Tibial nerve (tissue), 4 donors: ENCODE measurements at places on chromosomes 1 and 21. TPM values are rescaled to one million over a fixed set of nuclear protein-coding genes. Genes with fewer than 3 reads are reported as not detected.

DNA sequence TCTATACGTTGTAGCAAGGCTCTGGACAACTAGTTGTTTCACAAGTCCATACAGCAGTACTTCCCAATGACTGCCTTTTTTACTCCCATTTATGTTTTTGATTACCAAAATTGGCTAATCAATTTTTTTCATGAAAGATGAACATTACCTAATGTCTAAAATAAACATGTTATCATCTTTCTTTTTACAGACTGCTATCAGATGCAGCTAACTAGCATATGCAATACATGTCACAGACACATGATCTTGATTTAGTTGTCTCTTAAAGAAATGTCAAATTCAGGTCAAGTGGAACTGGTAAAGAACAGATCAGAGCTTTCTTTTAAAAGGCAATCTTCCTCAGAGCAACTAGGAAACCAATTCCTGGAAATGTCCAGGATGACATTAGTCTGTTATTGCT lies 630 bp upstream of the DBT start:
- DNase-seq, result no peak

DNA sequence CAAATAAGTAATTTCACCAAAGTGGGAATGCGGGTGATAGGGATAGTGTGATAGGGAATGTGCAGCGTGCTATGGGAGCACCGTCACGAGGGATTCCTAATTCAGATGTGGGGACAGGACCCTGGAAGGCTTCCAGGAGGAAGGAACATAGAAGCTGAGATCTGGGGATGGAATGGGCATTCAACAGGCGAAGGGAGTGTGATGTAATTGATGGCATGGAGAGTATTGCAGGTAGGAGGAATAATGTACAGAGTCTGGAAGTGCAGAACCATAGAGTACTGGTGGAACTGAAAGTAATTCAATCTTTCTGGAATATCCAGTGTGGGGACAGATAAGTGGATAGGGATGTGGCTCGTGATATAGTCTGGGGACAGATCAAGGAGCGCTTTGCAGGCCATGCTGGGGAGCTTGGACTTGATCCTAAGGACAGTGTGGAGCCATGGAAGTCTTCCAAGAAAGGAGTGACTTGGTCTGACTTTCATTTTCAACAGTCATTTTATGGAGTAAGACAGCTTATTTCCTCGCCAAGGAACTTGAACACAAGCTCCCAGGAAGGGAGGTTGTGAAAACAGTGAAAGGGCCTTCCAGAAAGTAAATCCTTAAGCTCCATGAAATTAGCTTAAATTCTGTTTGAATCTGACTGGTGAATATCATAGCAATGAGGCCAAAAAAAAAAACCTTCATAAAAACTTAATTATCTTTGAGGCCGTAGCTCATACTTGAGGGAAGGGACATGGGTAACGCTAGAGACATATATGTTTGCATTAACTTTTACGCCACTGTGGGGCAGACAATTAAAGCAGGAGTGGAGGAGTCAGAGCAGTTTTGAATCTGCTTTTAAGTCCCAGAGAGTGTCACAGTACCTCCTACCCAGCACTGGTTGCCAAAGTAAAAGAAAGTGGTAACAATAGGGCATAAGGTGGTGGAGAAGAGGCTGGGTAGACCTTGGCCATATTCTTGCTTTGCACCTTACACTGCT lies 55.8 kb downstream of the ROR1 start:
- no peak for DNase-seq

DNA sequence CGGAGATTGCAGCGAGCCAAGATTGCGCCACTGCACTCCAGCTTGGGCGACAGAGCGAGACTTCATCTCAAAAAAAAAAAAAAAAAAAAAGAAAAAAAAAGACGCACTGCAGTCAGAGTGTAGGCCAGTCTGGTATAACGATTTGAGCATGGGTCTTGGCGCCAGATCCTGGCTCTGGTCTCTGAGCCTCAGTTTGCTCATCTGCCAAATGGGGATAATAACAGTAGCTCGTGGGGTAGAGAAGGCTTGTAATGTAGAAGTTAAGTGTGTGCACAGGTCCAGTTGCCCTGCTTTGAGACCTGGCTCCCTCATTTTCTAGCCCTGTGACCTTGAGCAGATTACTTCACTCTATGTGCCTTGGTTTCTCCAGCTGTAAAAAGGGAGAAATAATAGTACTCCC lies 26.3 kb upstream of the GRHL3 start:
- no peak for DNase-seq

DNA sequence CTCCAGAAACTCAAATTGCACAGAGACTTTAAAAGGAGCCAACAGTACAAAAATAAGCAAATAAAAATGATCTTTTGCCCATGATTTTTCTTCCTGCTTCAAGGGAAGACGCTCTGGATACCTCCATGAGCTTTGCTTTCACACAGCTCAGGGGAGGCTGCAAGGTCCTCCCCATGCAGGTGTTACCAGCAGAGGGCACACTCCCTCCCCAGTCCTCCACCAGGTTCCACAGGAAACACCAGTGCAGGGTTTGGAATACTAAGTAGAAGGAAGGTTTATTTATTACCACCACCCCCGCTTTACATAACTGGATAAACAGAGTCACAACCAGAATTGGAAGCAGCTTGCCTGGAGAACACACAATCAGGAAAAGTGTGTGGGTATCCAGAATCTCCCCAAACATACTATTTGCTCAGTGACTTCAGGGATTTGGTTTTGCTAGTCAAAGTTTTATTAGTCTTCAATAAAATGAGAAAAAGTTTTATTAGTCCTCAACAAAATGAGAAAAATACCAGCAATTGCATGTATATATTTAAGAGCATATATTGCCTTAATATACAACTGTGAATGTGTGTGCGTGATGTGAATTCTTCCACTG lies 37.3 kb downstream of the HSD3B1 start:
- no peak for DNase-seq

- no peak for DNase-seq
Measured at GRCh38 chr1:162397039-162397448, 14.9 kb downstream of the SH2D1B start.

DNA sequence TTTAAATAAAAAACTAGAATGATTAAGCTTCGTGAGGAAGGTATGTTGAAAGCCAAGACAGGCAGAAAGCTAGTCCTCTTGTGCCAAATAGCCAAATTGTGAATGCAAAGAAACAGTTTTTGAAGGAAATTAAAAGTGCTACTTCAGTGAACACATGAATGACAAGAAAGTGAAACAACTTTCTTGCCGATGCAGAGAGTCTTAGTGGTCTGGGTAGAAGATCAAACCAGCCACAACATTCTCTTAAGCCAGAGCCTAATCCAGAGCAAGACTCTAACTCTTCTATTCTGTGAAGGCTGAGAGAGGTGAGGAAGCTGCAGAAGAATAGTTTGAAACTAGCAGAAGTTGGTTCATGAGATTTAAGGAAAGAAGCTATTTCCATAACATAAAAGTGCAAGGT lies 63.2 kb downstream of the TTC3 start:
- DNase-seq, result no peak

DNA sequence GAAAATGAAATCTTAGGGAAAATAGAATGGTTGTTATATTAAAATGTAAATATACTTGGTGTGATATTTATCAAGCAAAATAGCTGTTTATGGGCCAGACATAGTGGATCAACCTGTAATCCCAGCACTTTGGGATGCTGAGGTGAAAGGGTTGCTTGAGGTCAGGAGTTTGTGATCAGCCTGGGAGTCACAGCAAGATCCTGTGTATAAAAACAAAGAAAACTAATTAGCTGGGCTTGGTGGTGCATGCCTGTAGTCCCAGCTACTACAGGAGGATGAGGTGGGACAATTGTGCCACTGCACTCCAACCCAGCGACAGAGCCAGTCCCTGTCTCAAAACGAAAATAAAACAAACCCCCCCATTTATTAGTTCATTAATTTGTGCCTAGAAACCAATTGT lies 21.6 kb upstream of the CFHR1 start:
- DNase-seq, result no peak

DNA sequence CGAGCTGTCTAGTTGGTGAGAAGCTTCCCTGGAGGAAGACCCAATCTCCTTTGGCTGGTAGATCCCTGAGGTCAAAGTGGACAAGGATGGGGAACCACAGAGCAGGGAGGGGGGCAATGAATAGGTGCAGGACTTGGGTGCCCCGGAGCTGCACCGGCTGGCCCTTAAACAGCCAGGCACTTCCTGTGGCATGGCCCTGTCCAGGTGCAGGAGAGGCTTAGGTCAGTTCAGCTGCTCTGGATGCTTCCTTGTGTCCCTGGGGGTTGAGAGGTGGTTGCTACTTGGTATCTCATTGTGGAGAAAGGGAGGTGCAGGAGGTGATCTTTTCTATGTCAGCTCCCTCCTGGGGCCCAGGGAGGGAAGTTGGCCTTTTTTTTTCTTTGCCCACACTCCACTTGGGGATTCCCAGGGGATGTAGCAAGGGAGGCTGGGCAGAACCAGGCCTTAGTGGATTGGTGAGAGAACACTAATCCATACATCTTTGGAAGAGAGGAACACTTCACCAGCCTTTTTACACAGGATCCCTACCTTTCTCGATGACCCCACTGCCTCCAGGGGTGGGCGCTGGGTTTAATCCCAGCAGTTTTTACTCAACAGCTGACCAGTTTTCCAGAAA lies 1.2 kb upstream of the ST3GAL3 start:
- DNase-seq, result no peak

DNA sequence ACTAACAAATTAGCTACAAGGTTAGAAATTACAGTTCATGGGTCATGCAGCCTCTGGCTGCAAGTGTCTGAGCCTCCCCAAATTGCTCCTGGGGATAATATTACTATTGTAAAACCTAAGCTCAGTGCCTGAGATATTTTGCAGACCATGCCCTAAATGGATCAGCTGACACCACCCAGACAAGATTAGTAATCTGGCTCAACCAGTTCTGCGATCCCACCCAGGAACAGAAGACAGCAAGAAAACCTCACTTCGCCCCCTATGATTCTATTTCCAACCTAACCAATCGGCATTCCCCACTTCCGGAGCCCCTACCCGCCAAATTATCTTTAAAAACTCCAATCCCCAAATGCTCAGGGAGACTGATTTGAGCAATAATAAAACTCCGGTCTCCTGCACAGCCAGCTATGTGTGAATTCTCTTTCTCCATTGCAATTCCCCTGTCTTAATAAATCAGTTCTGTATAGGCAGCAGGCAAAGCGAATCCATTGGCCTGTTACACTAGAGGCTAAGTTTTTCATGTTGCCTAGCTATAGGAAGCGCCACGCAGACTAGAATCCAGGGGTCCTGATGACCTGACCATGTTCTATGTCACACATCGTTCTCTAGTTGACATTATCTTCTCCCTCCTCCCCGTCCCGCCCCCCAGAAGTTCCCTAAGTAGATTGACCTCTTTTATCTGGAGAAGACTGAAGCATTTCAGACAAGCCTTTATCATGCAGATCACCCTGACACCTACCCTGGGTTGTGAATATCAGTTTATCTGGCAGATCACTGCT lies 22.4 kb upstream of the ZFYVE9 start:
- DNase-seq, result no peak

DNA sequence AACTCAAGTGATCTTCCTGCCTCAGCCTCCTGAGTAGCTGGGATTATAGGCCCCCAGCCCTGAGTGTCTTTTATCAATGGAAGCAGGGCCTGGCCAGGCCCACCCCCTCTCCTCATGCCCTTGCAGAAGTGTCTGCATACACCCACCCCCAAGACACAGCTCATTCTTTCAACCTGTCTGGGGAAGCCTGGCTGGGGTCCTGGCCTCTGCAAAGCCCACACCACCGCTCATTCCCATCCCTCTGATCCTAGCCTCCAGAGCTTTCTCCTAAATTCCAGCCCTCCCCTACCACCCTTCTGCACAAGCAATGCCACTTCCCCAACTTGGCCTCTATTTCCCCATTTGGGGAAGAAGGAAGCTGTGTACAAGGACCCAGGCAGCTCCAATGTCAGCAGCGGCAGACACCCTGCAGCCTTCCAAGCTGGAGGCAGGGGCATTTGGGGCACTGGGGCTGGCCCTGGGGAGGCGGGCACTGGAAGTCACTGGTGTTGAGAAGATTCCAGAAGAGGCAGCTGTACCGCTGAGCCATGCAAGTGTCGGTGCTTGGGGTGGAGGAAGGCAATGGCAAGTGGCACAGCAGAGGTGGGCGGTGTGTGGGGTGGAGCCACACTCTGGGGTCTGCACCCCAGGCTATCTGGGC lies 33.7 kb upstream of the ARF1 start:
- DNase-seq, result no peak

GRCh38 chr1:40038697-40039096 lies 1.8 kb upstream of the CAP1 start:
- DNase-seq, result no peak

DNA sequence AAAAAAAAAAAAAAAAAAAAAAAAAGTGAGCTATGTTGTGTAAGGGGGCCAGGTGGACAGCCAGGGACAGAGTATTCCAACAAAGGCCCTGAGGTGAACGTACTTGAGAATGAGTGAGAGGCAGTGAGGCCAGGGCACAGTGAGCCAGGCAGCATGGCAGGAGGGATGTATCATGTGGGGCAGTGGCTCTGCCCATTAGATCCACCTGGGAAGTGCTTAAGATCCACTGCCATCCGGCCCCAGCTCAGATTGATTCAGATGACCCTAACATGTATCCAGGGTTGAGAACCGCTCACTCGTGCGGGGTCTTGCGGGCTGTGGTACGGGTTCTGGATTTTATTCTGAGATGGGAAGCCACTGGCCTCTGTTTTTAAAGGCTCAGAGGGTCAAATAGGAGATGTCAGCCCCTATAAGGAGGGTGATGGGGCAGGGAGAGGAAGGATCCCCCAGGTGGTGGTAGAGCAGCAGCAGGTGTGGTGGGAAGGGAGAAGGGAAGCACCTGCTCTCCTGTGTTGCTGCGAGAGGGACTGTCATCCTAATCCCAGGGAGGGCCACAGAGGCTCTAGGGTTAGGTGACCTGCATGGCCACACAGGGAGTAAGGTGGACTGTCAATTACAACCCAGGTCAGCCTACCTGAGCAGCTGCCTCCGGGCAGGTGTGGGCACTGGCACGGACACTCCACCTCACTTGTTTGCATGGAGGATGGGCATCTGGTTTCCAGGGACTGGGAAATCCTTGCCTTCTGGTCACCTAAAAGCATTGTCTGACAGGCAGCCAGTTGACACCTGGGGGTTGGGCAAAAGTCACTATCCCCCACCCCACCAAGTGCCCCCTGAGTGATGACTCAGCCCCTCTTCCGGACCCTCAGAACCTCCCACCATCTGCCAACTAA lies 31.6 kb downstream of the CDK18 start:
- no peak for DNase-seq

GRCh38 chr1:26017606-26018005 lies 4.0 kb upstream of the EXTL1 start:
- no peak for DNase-seq

- DNase-seq, result no peak
Measured at GRCh38 chr1:1613509-1614082, 1.7 kb upstream of the MIB2 start.

OR2L8 gene
- total RNA-seq, result 2.2 TPM

UBIAD1 gene
- 23.7 TPM for total RNA-seq

CBR1 gene
- 406 TPM for total RNA-seq

NFIA gene
- total RNA-seq, result 75.6 TPM

MCOLN2 gene
- total RNA-seq, result 8.2 TPM

PROX1 gene
- 0.84 TPM for total RNA-seq

PRELP gene
- 108 TPM for total RNA-seq

ERICH3 gene
- total RNA-seq, result 0.30 TPM

C4BPB gene
- total RNA-seq, result not detected
